ENCODE measurements at places on chromosomes 3 and 15.

- DNase-seq = no peak
Observed at GRCh38 chr3:145079436-145079835, 1081.5 kb downstream of the PLOD2 start.

GRCh38 chr3:42514876-42515275, 12.4 kb downstream of the VIPR1 start:
- DNase-seq = no peak

GRCh38 chr3:186946756-186947375, 16.5 kb downstream of the ST6GAL1 start:
- no peak for DNase-seq

GRCh38 chr3:64300790-64301423, 75.6 kb upstream of the PRICKLE2 start:
- DNase-seq = no peak

GRCh38 chr3:194250098-194251002, 100.8 kb downstream of the CPN2 start:
- no peak for DNase-seq

DNA sequence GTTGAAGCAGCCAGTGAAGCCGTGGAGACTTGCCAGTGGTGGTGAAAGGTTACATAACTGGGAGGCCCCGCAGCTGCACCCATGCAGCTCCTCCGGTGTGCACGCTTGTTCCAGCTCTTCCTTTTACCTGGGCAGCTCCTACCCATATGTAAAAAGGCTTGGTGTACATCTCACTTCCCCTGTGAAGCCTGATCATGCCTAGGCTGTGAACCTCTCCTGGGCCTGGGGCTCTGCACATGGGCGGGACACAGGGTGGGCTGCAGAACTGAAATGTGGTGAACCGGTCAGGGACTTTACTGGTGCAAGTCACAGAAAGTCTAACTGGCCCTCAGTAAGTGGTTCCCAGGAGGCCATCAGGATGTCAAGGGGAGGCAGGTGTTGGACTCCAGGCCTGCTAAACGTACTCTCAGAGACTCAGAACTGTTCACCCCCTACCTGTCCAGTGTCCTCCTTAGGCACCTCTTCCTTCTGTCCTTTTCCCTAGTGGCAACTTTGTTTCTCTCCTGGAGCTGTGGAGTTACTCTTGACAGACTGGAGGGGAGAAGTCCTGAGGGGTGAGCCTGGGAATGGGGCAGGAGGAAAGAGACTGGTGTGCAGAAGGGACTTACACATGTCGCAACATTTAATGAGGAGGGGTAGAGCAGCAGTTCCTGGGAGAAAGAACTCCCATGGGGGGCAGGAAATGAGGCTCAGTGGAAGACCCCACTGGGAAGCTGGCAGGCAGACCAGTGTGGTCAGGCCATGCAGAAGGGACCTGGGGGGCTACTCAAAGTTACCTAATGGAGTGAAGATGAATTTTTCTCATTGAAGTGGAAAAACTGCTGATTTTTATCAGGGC, 148.1 kb downstream of the EEFSEC start:
- DNase-seq = no peak

GRCh38 chr3:13950042-13950441, 70.2 kb upstream of the WNT7A start:
- no peak for DNase-seq

DNA sequence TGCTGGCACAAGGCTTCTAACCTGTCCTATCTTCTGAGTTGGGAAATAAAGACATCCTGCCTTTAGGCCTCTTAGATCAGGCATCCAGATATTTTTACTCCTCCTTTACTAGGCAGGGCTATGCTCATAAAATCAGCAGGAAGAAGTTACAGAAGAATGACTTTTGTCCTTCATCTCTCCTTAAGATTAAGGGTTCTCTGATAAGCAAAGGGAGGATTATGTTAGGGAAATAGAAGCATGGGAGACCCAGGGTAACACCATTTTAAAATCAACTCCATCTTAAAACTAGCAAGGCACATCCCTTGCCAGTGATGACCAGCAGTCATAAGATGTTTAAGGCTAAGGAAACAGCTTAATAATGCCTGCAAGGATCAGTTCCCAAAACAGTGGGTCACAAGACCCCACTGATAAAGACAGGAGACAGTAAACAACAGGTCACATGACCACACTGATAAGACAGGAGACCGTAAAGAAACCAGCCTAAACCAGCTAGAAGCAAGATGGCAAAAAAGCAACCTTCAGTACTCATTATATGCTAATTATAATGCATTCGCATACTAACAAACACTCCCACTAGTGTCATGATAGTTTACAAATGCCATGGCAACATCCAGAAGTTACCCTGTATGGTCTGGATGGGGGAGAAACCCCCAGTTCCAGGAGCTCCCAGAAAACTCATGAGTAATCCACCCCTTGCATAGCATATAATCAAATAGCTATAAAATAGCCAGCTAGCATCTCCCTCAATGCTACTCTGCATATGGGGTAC, 14.5 kb upstream of the EHHADH start:
- no peak for DNase-seq

DNA sequence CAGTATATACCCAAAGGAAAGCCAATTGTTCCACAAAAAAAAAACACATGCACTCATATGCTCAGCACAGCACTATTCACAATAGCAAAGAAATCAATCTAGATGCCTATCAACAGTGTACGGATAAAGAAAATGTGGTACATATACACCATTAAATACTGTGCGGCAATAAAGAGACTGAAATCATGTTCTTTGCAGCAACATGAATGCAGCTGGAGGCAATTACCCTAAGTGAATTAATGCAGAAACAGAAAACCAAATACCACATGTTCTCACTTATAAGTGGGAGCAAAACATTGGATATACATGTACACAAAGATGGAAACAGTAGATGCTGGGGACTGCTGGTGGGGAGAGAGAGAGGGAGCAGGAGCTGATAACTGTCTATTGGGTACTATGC, 124.2 kb upstream of the AADACL2 start:
- DNase-seq = no peak

DNA sequence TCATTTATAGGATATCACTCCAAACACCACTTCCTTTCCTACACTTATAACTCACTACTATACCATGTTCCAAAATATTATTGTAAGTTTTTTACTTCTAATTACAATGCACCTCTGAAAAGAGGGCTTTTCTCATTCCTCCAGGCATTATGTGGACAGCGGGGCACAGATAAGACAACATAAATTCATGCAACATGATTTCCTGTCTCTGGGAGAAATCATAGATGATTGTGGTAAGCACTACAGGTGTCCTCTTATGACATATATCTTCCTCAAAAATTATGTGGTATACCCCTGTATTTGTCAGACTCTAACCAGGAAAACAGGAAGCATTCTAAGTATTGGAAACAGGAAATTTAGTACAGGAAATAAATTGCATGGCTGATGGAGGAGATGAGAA, 45.7 kb upstream of the INO80 start:
- DNase-seq = no peak

- no peak for DNase-seq
Observed at GRCh38 chr3:50584391-50584790, 15.1 kb downstream of the HEMK1 start.

GRCh38 chr3:39135170-39135805, 18.1 kb downstream of the CSRNP1 start:
- DNase-seq = no peak

DNA sequence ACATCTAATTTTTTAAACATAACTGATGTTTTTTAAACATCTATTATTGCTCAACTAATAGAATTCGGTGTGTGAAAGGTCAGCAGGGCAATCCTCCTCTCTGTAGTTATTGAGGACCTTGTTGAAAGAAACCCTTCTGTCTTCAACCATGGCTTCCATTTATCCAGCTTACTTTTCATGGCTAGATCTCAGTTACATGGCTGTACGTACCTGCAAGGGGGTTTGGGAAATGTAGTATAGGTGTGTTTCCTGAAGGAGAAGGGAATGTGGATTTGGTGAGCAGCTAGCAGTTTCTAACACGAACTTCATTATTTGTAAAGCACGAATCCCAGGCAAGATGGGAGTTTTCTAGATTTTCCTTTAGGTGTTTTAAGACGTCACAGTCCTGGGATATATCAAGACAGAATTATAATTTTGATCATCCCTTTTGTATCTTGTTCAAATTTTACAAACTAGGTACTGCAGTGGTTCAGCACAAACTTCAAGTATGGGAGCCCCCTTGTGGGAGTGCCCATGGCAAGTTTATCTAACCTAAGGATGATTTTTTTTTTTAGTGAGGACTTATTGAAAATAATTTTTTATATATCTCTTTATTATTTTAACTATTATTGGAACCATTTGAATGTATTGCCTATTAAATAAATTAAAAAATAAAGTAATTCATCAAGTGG, 41.6 kb downstream of the FBXL2 start:
- DNase-seq = no peak

GRCh38 chr3:159760046-159760445, 228.6 kb upstream of the IL12A start:
- DNase-seq = no peak

DNA sequence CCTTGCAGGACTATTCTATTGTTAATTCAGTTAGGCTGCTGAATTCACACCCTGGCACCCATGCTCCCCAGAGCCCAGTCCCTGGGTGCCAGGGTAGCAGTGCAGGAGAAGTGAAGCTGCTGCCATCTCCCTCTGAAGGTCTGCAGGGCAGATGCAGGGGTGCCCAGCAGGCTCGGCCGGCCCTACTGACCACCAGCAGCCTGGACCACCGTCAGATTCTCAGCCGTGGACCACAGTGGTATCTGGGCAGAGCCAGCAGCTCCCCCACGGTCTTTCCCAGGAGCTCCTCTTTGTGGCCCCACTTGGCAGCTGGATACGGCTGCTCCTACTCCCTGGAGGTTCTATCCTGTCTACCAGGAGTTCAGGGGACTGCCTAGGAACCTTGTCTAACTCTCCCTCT, 46.8 kb downstream of the ALDH1L1 start:
- DNase-seq = no peak

- no peak for DNase-seq
Observed at GRCh38 chr15:32738666-32739065, 20.9 kb downstream of the GREM1 start.

GRCh38 chr15:65404186-65404872, 18.4 kb downstream of the IGDCC4 start:
- DNase-seq = no peak

- DNase-seq = no peak
Observed at GRCh38 chr15:77091097-77091496, 20.2 kb upstream of the TSPAN3 start.

GRCh38 chr15:69131362-69132220, 28.8 kb upstream of the GLCE start:
- DNase-seq = no peak

- no peak for DNase-seq
Observed at GRCh38 chr15:70322051-70322668, 224.4 kb upstream of the TLE3 start.

DNA sequence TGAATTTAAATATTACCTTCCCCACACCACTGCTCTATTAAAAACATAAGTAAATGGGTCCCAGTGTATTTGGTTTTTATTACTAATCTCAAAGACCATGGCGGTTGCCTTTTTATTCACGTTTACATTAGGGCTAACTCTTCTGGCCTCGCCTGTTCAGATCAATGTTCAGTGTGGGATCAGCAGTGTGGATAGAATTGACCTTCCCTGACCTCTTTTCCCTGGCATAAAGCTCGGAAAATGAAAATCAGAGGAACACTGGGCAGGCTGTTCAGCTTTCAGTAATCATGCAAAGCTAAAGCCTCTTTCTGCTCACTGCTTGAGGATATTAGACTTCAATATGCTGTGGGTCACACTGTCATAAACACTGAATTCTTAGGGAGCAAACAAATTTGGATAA, 422.6 kb upstream of the ONECUT1 start:
- no peak for DNase-seq

Measured in amniotic stem cell (primary cell).